Aortic smooth muscle cell (primary cell): ENCODE measurements at places on chromosomes 5 and 9. TPM values are rescaled to one million over a fixed set of nuclear protein-coding genes. Genes with fewer than 3 reads are reported as not detected.

Gene SPACA9
- 3.3 and 3.7 TPM in 2 replicates for total RNA-seq

Gene IARS1
- 256 and 335 TPM in 2 replicates for total RNA-seq

Gene SOHLH1
- not detected in 2 replicates for total RNA-seq

Gene TMEM252
- not detected in 2 replicates for total RNA-seq

Gene PCDH12
- total RNA-seq, result 1.7 and 3.6 TPM in 2 replicates

Gene HAVCR2
- 0.26 and 0.56 TPM in 2 replicates for total RNA-seq

Gene SGCD
- 16.9 and 37.3 TPM in 2 replicates for total RNA-seq

Gene WNT8A
- total RNA-seq, result not detected in 2 replicates

Gene BOD1
- 57.9 and 63.9 TPM in 2 replicates for total RNA-seq

Gene TPRN
- total RNA-seq, result 5.2 and 5.8 TPM in 2 replicates

Gene IFNA13
- total RNA-seq, result not detected in 2 replicates

Gene PAX5
- total RNA-seq, result not detected in 2 replicates

Gene SPINK6
- not detected in 2 replicates for total RNA-seq
